Cardiac fibroblast (primary cell): ENCODE measurements at places on chromosomes 4 and X.

- DNase-seq: no peak
Observed at GRCh38 chr4:2849267-2850152, 5.9 kb downstream of the ADD1 start.

DNA sequence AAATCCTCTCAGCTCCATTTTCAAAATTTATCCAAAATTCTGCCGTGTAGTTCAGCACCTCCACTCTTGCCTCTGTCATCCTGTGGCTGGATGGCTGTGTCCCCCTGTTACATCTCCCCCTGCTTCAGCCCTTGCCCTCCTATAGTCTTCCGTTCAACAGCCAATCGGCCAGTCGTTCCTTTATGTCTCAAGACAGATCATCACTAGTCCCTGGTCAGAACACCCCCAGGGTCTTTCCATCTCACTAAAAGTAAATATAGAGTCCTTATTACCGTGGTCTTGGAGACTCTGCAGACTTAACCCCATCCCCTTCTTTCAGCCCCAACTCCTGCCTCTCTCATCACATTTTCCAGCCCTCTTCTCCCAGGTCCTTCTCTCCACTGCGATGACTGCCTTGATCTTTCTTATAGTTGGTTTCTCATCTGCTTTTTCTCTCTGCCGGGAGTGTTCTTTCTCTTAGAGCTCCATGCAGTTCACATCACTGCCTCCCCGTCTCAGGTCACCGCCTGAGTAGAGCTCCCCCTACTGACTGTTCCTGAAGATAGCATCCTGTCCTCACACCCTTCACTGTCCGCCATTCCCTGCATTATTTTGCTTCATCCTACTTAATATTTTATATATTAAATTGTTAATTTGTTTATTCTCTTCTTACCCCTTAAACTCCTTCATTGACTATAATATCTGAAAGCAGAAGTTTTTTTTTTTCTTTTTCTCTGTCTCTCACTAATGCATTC is 736.9 kb upstream of the MAGEB2 start:
- DNase-seq: peak; percentile 50

DNA sequence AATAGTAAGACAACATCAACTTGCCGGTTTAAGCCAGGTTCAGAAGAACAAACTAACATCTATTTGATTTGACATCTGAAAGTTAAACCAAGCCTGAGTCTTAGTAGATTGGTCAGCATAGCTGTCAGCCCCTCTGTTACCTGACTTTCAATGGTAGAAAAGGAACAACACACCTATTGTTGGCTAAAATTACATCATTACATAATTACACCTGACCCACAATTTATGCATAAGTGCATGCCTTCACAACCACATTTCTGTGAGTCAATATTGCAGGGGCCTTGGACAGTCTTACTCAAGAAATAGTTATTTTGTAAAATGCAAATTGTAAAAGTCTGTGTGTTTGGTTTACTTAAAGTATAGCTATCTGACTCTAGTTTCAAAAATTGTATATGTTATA is 36.2 kb downstream of the EGFL6 start:
- DNase-seq: no peak

DNA sequence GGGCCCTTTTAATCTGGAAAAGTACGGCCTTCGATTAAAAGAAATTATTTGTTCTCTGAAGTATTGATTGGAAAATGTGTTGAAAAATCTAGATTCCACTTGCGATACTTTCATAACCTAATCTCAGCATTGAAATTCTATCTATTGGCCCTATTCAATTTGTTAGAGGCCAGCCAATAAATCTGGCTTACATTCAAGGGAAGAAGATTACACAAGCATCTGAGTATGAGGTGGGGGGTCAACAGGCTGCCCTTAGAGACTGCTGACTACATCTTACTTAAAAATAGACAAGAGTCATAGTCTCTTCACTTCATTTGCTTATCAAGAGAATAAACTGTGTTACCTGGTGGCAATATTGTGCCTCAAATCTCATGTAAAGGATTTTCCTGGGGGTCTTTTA is 248.0 kb upstream of the KCNIP4 start:
- no peak for DNase-seq

- DNase-seq: no peak
Observed at GRCh38 chr4:55673424-55673823, 37.3 kb upstream of the NMU start.

DNA sequence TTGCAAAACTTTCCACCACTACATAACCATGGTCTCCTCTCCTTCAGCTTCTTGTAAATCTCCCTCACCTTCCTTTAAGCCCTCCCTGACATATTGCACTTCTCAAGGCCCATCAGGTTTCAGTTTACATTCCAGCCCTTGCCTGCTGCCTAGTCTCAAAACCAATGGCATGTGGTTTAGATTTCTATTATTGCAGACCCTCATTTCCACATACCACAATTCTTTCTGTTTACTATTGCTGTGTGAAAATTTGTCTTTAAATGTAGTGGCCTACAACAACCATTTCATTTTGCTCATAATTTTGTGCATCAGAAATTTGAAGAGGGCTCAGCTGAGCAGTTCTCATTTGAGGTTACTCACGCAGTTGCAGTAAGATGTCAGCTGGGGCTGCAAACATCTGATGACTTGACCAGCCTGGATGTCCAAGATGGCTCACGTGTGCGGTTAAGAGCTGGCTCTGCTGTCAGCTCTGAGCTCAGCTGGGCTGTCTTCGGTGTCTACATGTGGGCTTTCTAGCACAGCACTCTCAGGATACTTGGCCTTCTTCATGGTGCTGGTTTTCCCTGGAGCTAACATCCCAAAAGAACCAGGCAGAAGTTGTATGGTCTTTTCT is 29.9 kb upstream of the SOD3 start:
- DNase-seq: no peak

GRCh38 chr4:21569638-21570037 is 378.9 kb downstream of the KCNIP4 start:
- DNase-seq: no peak

- no peak for DNase-seq
Observed at GRCh38 chr4:91485415-91485814, 818.4 kb upstream of the GRID2 start.

GRCh38 chrX:36575670-36576069 is 432.5 kb upstream of the FAM47C start:
- no peak for DNase-seq

DNA sequence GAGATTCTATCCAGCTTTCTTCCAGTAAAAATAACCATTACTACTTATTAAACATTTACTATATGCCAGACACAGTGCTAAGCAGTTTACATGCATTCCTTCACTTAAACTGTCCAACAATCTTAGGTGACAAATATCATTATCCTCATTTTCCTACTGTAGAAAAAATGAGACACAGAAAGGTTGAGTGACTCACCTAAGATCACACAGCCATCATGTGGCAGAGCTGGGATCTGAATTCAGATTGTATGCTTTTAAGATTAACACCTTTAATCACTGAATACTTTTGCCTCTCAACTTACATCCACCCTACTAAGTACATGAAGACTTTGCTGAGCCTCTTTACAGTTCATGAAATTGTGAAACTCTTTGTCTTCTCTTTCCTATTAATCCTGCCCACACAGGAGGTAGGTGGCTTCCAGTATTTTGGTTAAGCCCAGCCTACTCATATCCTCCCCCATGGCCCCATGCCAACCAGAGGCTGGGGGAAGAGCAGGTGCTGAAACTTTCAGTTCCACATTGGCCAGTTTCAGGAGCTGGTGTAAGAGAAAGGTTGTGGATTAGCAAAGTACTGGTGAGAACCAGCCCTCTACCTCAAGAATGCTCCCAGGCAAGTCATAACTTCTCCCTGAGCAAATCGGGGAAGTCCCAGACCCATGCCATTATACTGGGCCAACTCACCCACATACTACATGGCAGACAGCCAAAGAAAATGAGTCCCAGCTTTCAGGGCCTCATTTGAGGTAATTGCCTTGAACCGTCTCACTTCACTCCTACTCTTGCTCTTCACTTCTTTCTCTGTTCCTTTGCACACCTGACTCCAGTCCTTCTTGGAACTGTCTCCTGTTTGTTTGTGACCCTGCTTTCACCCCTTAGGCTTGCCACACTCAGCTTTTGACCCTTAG is 211.1 kb downstream of the GUCY2F start:
- DNase-seq: peak; percentile 39

DNA sequence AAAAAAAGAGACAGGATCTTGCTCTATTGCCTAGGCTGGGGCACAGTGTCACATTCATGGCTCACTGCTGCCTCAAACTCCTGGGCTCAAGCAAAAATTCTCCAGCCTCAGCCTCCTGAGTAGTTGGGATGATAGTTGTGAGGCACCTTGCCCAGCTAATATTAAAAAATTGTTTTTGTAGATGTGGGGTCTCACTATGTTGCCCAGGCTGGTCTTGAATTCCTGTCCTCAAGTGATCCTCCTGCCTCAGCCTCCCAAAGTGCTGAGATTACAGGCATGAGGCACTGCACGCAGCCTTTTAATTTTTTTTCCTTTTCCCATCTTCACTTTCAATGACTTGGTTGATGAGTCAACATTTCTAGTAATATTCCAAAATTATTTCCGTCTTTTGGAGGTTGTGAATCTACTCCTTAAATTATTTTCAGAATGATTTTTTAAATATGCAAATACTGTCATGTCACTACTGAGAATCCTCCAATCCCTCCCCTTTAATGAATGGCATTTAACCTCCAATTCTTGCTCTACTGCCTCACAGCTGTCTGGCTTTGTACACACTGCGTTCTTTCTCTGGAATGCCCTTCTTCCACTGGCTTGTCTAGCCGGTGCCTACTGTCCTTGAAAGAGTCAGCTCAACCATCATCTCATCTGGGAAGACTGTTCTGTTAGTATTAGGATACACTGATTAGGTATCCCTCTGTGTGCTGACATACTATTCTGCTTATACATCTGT is 27.5 kb upstream of the DCTD start:
- no peak for DNase-seq

DNA sequence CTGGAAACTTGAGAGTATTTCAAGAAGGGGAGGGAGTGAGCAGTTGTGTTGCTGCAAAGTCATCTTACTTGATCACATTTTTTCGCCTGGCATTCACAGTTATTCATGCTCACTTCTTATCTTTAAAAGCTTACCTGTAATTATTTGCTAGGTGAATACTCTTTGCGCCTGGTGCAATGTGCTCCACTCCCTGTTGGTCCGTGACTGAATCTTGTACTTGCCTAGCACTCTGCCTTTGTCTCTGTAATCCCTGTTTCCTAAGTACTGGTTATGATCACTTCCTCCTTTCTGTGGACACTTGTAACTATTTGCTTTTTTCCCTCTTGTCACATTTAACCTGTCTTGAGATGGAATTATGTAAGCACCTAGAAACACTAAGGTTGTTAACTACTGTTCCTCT is 5.8 kb downstream of the BMP2K start:
- no peak for DNase-seq

DNA sequence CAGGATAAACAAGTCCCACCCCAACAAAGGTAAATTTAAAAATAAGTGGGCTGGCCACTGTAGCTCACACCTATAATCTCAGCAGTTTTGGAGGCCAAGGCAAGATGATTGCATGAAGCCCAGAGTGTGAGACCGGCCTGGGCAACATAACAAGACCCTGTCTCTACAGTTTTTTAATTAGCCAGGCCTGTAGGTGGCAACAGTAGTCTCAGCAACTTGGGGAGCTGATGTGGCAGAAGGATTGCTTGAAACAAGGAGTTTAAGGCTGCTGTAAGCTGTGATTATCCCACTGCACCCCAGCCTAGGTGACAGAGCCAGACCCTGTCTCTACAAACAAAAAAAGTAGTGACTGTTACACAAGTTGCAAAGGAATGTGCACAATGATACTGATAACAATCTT is 74.6 kb upstream of the FAAH2 start:
- DNase-seq: no peak

DNA sequence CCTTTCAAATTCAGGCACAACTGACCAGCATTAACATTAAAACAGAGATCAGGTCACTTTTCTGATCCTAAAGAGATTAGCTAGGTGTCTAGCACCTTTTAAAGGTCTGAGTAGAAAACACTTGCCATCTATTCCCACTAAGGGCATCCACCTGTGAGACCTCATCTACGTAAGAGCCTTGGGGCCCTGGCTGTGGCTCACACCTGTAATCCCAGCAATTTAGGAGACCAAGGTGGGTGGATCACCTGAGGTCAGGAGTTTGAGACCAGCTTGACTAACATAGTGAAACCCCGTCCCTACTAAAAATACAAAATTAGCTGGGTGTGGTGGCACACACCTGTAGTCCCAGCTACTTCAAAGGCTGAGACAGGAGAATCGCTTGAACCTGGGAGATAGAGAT is 11.8 kb downstream of the TBC1D9 start:
- DNase-seq: no peak

DNA sequence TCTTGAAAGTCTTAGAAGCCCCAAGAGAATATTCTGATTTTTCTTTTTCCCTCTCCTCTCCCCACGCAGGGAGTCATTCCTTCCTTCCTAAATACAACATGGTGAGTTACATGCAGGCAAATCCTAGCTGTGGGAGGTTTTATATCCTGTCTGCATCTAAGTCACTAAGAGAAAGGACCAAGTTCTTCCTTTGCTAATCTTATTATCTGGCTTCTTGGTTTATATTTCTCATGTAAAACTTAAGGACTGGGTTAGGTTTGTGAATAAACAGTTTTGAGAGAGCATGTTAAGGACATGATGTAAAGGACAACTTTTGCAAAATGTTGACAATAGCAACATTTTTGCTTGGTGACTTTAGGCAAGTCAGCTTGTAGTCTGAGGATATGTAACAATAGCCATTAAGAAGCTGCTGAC is 5.1 kb upstream of the CXCL9 start:
- no peak for DNase-seq

DNA sequence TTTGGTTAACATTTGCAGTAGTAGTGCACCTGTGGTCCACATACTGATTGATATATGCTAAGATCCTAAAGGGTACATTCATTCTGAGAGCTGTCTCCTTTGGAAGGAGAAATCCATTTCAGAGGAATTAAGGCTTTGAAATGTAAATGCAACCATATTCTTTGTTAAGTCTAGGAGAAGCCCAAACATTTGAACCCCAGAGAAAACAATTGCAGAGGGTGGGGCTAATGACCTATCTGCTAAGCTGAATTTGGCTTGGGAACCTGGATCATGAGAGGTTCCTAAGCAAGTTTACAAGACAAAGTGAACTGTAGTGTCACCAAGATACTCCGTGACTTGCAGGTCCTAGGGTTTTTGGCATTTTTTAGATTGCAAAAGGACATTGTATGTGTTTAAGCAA is 41.2 kb downstream of the LAS1L start:
- DNase-seq: no peak

- no peak for DNase-seq
Observed at GRCh38 chrX:55715847-55716246, 1.7 kb upstream of the RRAGB start.

DNA sequence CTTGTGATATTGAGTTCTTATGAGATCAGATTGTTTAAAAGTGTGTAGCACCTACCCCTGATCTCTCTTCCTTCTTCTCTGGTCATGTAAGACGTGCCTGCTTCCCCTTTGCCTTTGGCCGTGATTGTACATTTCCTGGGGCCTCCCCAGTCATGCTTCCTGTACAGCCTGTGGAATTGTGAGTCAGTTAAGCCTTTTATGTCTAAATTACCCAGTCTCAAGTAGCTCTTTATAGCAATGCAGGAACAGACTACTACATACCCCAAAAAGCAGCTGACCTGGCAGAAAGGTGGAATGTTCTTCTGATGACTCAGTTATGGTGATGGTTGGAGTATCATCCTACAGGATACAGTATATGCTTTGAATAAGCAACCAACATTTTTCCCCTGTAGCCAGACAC is 11.4 kb upstream of the MCUB start:
- peak; percentile 83 for DNase-seq
